ENCODE measurements at places on chromosomes 13 and 19. TPM values are rescaled to one million over a fixed set of nuclear protein-coding genes. Genes with fewer than 3 reads are reported as not detected.

GRCh38 chr19:6498294-6499036, 3.6 kb downstream of the TUBB4A start:
- no peak for DNase-seq

DNA sequence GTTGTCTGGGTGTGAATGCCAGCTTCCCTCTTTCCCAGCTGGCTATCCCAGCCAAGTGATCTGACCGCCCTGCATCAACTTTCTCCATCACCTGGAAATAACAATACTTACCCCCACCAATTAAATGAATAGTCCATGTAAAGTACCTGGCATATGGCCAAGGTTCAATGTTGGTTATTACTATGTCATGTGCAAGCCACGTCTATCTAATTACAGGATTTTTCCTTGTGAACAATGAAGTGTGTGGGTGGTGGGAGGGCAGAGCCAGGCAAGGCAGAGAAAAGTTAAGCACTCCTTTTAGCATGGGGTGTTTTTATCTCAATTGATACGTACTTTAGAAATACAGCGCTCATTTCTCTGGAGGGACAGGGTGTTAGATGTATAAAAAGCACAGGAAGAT, 121.1 kb downstream of the NHLRC3 start:
- no peak for DNase-seq

DNA sequence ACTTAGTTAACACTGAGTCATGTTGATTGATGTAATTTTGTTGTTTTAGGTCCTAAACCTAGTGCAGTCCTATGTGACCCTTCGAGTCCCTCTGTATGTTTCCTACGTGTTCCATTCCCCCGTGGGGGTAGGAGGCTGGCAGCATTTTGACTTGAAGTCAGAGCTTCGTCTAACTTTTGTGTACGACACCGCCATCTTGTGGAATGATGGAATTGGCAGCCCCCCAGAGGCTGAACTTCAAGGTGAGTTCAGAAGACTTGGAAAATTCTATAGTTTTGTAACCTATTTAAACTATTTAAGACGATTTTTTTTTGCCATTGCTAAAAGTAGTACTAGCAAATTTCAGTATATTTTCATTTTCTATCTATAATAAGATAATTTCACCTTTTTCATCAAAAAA, 117.9 kb downstream of the STOML3 start:
- no peak for DNase-seq

DNA sequence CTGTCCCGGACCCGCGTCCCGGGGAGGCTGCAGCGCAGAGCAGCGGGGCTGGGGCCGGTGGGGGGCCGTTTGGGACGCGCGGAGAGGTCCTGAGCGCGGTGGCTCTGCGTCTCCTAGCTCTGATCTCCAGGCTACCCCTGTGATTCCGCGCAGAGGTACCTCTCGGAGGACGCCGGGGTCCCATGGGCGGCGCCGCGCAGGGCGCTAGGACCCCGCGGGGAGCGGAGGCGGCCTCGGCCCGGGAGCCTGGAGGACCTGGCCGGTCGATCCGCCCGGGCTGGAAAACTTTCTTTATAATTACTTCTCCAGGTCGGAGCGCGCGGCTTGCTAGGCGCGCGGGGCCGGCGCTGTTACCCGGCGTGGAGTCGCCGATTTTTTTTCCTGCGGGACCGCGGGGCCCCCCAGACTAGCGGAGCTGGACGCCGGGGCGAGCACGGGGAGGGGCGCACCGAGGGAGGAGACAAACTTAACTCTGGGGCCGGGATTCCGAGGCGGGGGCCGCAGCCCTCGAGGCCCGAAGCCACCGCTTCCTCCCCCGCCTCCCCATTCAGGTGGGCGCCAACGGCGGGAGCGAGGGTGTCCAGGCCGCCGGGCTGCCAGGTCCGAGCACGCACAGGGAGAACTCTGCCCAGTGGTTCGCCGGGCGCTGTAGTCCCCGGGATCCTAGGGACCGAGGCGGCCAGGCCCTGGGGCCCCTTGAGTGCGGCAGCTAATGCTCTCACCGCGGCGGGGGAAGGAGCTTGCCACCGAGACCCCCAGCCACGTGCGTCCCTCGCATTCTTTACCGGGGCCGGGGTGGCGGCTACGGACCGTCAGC, 848 bp upstream of the CEBPA start:
- no peak for DNase-seq

DNA sequence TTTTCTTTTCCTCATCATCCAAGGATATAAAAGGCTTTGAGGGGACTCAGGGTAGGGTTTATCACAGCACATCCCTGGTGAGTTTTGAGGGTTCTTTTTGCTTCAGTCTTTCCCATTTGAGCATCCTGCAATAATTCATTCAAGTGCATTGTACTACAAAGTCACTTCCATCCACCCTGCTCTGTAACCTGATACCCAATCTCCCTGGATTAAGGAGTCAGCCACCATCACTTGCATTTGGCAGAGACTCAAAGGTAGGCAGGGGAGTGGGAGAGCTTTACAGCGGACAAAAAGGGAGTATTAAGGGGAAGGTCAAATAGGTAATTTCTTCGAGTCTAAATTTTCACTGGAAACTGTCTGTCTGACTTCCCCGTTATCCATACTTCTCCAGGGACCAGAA, 216.1 kb upstream of the TMTC4 start:
- no peak for DNase-seq

DNA sequence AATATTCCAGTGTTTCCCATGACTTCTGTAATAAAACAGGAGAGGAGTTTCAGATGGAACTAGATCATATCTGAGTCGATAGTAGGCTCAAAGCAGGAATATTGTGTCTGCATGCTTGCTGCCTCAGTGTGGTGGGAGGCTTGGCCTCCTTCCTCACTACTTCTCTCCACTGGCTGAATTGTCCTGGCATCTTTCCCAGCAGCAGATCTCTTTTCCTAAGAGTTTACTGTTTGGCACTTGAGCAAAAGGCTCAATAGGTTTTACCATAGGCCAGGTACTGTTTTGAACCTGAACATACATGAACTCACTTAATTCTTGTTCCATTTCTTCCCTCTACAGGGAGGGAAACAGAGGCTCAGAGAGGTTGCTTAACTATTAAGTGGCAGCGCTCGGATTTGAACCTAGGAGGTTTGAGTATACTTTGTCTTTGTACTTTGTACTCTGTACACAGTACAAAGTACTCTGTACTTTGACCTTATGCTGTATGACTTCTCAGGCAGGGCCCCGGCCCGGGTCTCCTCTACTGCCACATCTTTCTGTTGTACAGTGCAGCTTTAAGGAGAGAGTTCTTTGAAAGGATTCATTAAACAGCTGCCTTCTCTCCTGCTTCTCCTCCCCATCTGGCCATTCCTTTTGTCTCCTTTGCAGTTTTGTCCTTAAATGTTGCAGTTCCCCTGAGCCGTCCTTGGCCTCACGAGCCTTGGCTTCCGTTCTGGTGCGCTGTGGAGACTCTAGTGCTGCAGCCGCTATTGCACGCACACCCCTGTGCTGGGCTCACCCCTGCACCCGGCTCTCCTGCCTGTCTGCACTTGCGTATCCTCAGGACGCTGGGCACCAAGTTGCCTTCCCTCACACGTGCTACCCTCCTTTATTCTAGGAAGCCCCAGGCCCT, 8.1 kb downstream of the B3GLCT start:
- DNase-seq: no peak

DNA sequence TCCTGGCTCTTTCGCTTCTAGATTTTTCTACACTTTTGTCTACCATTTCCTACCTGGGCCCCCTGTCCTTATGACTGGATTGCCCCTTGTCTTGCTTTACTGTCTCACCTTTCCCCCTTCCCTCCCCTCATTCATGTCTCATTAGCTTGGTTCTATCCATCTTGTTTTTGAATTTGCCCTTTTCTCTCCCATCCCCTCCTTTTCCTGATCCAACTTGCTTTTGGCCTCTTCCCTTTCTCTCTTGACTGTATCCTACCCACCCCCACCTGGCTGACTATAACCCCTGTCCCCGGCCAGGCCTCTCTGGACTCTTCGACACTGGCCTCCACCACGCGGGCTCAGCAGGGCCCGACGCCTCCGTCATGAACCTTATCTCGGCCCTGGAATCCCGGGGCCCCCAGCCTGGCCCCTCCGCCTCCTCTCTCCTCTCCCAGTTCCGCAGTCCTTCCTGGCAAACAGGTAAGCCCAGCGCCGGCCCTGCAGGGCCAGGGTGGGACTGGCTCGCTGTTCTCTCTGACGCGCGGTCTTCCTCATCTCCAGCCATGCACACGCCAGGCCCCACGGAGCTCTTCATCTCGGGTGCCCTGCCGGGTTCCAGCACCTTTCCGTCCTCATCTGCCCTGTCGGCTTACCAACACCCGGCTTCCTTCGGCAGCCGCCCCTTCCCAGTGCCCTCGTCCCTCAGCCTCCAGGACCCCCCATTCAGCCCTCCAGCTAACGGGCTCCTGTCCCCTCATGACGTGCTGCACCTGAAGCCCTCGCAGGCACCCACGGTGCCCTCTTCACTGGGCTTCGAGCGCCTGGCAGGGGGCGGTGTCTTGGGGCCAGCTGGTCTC, 3.4 kb downstream of the PRR12 start:
- no peak for DNase-seq

DNA sequence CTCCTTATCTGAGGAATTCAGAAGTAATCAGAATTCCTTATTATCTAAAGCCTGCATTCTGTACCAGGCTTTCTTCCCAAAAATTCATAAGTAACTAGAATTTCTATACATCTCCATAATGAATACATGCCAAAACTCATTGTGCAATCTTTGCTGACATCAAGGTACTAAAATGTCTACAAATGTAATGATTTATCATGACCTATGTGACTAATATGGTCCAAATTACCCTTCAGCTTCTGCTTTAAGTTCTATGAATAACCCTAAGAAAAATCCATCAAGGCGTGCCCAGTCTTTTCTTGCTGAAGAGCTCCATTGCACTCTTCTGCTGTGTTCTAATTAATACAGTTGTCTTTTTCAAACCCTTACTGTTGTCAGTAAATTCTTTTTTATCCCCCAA, 58.5 kb upstream of the SLITRK1 start:
- no peak for DNase-seq

- DNase-seq: no peak
These were observed 45.5 kb downstream of the IER2 start for GRCh38 chr19:13195678-13196077.

GRCh38 chr19:1841209-1841924, 6.9 kb downstream of the REXO1 start:
- no peak for DNase-seq

- no peak for DNase-seq
These were observed 19.1 kb upstream of the PNMA8B start for GRCh38 chr19:46514589-46515289.

DNA sequence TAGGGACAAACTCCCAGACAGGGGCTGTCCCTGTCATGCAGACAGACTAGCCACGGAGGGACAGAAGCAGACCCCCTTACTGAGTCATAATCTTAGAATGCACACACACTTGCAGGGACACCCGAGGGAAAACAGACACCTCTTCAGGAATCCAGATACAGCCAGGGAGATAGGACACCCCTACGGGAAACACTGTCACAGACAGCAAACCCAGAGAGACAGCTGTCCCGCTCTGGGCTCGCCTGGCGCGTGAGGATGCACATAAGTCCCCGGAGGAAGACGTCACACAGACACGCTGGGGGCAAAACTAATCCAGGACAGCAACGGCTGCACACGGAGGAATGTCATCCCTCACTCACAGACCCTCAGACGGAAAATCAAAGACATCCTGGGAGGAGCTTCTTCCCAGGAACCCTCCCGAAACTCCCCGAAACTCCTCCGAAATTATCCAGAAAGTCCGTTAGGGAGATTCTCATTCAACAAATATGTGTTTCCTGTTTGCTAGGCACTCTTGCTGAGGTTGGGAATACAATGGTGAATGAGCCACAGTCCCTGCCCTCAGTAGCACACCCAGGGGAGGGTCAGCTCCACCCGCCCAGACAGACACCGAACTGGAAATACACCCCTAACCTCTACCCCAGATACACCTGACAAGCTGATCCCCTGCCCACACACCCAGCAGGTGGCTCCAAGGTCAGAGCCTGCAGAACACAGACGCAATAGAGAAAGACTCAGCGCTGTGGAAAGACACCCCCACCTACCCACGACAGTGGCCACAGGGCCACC, 15.2 kb upstream of the TOMM40 start:
- DNase-seq: no peak

GRCh38 chr13:69180034-69180433, 927.6 kb upstream of the ATXN8OS start:
- no peak for DNase-seq

DNA sequence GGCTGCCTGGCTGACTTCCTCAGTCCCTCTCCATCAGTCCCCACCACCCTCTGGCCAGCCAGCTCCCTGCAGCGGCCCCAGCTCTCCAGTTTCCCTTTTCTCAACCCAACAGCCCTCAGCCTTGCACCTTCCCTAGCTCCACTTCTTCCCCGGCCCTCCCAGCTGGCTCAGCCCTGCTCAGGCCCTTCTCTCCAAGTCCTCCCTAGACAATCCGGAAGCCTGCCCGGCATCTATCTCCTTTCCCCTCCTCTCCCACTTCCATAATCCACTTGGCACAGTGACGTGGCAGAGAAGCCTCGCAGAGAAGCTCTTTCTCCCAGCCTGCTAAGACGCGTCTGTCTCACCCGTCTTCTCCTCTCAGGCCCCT, 1.1 kb downstream of the UBXN6 start:
- no peak for DNase-seq

DNA sequence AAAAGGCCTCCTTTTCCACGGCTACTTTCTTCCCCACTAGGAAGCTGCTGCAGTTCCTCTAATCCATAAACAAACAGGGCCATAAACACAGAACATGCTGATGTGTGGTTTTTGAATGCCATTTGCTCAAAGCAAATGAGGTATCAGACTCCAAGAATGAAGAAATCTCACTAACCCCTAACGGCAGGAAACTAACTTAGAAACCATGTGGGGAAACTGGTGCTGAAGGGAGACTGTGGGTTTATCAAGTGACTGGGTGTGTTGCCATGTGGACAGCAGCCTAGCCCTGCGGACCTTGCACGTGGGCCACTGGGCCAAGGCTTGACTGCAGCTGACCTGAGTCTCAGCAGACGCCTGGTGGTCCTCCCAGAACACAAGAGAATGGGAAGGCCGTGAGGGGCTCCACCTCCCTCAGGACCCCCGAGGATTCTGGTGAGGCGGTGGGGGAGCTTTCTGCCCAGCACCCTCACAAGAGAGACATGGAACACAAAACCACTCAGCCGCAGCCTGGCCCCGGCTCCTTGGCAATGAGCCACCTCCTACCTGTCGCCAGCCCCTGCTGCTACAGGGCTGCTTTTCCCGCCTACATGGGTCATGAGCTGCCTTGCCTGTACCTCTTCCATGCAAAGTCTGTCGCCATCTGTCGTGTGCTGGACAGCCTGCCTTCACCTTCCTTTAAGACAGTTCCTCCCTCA, 10.6 kb downstream of the SLC15A1 start:
- no peak for DNase-seq

DNA sequence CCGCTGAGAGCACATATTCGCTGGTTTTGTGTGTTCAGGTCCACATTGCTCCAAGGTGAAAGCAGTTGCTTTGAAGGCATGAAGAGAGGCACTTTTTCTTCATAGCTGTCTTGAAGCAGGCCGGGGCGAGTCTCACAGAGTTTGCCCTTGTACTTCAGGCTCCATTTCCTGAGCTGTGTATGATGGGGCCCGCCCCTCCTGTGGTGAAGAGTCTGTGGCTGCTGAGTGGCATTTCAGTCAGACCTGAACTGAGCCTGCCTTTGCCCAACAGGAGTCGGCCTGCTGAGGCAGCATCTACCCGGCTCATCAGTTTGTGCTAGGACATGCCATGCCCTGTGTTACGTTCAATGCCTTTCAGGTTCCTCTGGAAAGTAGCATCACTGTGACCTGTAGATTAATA, 44.4 kb upstream of the C1QTNF9 start:
- DNase-seq: no peak

Gene OVOL3
- not detected for polyA plus RNA-seq

Gene FOXO1
- polyA plus RNA-seq: 21.0 TPM

Measured in left renal pelvis (tissue), 4 donors.